ENCODE measurements at places on chromosomes 1 and 21.

DNA sequence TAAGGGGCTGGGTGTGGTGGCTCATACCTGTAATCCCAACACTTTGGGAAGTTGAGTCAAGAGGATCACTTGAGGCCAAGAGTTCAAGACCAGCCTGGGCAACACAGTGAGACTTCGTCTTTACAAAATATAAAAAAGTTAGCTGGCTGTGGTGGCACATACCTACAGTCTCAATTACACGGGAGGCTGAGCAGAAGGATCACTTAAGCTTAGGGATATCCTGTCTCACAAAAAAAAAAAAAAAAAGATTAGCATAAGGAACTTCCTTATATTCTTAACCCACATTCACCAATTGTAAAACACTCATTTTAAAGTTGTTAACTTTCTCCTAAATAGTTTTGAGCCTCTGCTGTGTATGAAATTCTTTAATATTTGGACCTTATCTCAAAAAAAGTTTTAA lies 53.1 kb downstream of the ABCD3 start:
- DNase-seq, result no peak

DNA sequence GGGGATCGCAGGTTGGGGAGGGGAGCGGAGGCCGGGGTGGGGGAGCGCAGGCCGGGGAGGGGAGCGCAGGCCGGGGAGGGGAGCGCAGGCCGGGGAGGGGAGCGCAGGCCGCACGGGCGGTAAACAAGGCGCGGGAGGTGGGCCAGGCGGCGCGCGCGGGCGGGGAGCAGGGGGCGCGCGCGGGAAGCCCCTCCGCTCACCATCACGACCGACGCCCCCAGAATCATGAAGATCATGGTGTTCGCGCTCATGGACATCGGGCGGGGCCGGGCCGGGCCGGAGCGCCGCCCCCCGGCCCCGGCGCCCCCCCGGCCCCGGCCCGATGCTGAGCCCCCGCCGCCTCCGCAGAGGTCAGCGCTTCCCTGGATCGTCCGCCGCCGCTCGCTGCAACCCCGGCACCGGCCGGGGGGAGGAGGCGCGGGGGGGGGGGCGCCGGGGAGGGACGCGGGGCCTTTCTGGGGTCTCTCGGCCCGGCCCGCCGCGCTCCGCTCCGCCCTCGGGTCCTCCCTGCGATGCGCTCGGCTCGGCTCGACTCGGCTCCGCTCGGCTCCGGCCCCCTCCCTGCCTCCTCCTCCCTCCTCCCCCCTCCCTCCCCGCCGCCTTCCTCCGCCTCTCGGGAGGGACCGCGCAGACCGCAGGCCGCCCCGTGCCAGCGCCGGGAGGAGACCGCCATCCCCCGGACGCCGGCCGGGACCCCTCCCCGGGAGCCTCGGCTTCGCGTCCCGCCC lies at the start of gene TMEM240:
Gene TMEM240 (minus strand): TSS at position 535 of the 728 bp plus-strand sequence. CDS start 278 bp downstream, at position 257.
- DNase-seq, result peak; percentile 88

GRCh38 chr1:19232524-19232846 lies 18.8 kb downstream of the EMC1 start:
- no peak for DNase-seq

- DNase-seq, result no peak
Measured at GRCh38 chr1:55140137-55140536, 75.0 kb downstream of the USP24 start.

- DNase-seq, result no peak
Measured at GRCh38 chr1:77614037-77614436, 68.4 kb downstream of the ZZZ3 start.

DNA sequence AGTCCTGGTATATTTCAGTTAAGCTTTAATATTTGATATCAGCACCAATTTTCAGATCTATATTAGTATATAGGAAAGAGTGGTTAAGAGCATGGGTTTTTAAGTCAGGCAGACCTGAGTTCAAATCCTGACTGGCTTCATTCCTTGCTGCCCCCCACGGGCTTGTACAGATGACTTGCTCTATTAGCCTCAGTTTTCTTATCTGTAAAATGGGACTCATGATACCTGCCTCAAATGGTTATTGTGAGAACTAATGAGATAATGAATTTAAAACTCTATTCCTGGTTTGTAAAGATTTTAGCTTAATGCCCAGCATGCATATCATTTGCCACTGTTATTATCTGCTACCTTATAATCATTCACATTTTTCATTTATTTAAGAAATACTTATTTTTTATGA lies 264.5 kb downstream of the RPS6KC1 start:
- DNase-seq, result no peak

GRCh38 chr1:87108228-87108627 lies 193.8 kb downstream of the HS2ST1 start:
- DNase-seq, result no peak

DNA sequence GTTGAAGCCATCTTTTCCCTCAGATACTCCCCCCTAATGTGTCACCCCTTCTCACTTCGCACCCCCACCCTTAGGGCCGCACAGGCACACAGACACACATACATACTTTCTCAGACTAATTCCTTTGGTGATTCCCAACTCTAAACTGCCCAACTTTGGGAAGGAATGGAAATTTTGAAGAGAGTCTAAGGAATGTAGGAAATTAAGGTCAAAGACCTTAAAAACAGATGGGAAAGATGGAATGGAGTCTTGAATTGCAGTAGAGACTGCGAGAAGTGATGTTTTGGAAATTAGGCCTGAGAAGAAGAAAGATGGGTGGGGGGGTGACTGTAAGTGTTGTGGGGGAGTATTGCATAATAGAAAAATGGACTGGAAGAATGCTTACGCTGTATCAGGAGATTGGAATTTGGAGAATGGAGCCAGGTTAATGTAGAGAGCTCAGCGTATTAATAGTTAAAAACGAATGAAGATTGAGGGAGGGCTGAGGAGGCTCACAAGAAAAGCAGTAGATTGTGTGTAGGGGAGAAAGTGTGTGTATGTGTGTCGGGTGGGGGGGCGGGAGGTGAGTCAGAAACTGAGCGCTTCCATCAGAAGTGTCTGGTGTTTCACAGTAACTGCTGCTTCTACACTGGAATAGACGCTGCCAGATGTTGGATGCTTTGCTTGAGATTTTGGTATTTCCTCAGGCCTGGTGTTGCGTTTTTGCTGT lies 1.7 kb downstream of the PIP5K1A start:
- DNase-seq, result no peak

DNA sequence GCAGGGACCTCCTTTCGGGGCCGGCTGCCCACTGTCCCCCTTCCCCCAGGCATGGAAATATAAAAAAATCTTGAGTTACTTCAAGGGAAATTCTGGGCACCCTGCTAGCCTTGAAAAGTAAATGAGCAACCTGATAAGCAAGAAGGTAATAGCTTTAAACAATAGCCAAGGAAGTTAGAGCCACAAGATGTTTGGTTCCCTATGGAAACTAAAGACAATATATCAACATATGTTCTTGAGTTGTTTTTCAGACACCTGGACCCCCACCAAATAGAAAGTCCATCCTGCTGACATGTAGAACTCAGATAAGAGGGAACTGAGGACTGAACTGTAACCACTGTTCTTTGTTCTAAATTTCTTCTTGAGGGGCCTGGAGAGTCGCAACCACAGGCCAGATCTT lies 19.3 kb upstream of the SLC35A3 start:
- DNase-seq, result no peak

- no peak for DNase-seq
Measured at GRCh38 chr1:221435504-221435904, 306.4 kb downstream of the DUSP10 start.

GRCh38 chr1:95183952-95184351 lies 50.1 kb upstream of the RWDD3 start:
- DNase-seq, result no peak

- no peak for DNase-seq
Measured at GRCh38 chr21:35050348-35051286, 1.5 kb upstream of the RUNX1 start.

GRCh38 chr1:205229916-205230700 lies 2.4 kb downstream of the TMCC2 start:
- DNase-seq, result no peak
